ENCODE measurements at places on chromosomes 13 and 19.

- no peak for DNase-seq
These were observed 9.5 kb upstream of the MPV17L2 start for GRCh38 chr19:18183529-18183928.

GRCh38 chr13:36981156-36981743, 17.9 kb downstream of the ALG5 start:
- DNase-seq = no peak

- no peak for DNase-seq
These were observed 1.2 kb downstream of the INAFM1 start for GRCh38 chr19:47275791-47276461.

- DNase-seq = no peak
These were observed 1.5 kb upstream of the ASPDH start for GRCh38 chr19:50515168-50515561.

GRCh38 chr13:40814803-40815202, 25.4 kb downstream of the SLC25A15 start:
- no peak for DNase-seq

DNA sequence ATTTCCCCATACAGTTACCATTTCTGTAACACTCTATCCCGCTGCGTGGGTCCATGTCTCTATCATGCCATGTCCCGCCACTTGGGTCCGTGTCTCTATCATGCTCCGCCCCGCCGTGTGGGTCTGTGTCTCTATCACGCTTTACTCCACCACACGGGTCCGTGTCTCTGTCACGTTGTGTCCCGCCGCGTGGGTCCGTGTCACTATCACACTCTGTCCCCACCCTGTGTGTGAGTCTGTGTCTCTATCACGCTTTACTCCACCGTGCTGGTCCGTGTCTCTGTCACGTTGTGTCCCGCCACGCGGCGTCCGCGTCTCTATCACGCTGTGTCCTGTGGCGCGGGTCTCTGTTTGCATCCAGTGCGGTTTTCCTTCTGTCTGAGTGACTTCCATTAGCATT, 11.6 kb downstream of the ADPRHL1 start:
- DNase-seq = no peak

DNA sequence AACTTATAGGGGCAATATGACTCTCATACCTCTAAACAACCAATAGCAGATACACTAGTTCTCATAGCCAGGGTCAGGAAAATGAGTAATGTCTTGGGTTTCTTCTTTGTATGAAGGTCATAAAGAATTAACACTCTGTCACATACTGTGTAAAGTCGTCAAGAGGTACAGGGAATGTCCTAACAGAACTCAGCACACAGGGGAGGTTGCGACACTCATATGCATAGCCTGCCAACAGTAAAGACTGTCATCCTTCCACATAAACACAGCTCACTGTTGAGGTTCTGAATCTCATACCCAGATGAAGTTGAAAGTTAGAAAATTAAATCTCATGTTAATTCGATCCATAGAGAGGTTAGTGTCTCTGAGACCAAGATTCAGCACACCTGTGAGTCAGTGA, 34.2 kb upstream of the ZNF254 start:
- DNase-seq = no peak

- DNase-seq = no peak
These were observed 554.8 kb upstream of the GPC6 start for GRCh38 chr13:92671821-92672220.

DNA sequence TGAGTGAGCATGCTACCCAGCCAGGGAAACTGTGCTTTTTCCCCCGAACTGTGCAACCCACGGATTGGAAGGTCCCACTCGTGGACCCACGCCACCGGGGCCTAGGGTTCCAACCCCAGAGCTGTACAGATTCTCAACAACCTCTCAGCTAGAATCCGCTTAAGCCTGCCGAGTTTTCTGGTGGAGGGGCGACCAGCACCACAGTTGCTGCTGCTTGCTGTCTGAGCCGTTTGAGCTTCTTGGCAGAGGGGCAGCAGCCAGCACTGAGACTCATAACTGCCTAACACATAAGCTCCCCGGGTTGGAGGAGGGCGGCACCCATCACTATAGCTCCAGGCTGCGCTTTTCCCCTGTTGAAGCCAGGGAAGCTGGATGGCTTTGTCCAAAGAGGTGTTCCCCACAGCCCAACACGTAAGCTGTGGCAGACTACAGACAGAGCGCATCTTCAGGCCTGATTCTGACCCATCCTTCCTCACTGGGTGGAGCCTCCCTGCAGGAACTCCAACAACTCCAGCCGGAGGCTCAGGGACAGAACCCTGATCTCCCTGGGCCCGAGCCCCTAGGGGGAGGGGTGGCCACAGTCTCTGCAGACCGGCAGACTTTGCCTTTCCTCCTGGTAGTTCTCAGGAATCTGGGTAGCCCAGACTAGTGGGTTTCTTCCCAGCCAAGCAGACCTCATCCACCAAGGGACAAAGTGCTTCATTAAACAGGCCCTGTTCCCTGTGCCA, 871.6 kb downstream of the SLITRK6 start:
- no peak for DNase-seq

- DNase-seq = no peak
These were observed 108.2 kb upstream of the UQCRFS1 start for GRCh38 chr19:29321116-29321515.

DNA sequence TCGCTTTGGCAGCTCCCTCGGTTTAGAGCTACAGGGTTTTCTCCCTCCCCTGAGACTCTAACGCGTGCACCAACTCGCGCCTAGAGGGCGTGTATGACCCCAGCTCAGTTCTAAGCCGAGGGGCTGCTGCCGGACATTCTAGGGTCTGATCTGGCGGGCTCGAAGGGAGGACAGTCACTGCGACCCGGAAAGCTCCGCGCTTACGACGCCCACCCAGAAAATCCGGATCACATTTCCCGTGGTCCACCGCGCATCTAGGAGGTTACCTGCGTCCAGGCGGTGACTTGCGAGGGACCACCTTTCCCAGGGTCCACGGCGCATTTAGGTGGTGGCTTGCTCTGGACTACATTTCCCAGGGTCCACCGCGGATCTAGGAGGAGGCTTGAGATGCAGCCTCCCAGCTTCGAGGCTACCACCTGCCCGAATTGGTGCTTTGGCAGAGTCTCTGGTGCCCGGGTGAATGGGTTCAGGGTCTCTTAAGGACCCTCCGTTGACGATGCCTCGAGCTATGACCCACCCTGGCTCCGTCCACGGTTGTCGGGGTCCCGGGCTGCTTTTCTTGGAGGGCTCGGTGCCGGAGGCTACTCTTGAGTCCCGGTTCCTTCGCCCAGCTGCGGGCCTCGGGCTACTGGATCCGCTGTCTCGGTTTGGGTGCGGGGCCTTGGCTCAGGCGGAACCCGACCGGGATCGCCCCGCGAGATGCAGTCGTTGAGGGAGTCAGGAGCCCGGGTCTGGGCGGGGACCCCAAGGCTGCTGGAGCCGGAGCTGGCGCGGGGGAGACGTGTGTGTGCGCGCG, 30.5 kb downstream of the ZNF146 start:
- no peak for DNase-seq

DNA sequence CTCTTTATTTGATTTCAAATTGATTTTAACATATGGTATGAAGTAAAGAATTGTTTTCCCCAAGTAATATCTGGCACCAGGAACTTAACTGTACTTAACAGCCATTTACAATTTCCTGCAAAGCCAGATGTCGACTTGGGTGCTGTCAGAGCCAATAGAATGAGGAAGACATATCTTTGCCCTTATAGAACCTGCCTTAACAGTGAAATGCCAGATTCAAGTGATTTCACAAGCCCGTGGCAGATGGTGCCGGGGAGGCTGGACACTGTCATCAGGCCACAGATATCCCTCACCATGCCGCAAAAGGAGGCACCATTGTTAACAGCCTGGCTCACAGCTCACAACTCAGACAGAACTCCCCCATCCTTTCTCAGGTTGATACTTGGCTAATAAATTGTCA, 48.7 kb downstream of the ESD start:
- DNase-seq = no peak

DNA sequence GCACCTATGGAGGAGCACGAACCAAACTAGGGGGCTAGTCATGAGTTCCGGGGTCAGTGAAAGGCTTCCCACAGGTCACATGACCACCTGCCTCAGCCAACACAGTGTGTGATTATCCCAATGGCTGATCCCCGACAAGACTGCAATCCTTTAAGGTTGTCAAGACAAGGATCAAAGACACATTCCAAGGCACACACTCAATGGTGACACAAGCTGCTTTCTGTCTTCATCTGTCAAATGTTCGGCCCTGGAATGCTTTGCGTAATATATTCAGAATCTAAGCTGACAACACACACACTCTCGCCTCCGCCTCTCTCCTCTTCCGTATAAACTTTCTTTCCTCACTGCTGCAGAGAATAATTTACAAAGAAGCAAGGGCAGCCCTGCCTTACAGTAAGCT, 11.7 kb downstream of the RANBP3 start:
- no peak for DNase-seq

GRCh38 chr13:26476111-26476781, 81.2 kb upstream of the WASF3 start:
- DNase-seq = no peak

DNA sequence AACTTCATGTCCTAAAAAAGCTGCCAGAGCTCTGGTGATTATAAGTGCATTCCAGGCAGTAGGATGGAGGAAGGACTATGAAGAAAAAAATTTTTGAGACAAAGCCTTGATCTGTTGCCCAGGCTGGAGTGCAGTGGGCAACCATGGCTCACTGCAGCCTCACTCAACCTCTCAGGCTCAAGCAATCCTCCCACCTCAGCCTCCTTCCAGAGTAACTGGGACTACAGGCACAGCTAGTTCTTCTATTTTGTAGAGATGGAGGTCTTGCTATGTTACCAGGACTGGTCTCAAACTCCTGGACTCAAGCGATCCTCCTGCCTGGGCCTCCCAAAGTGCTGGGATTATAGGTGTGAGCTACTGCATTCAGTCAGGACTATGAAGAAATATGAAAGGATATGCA, 161.2 kb downstream of the IRS2 start:
- DNase-seq = no peak

GRCh38 chr13:27605099-27605498, 15.2 kb downstream of the LNX2 start:
- no peak for DNase-seq

DNA sequence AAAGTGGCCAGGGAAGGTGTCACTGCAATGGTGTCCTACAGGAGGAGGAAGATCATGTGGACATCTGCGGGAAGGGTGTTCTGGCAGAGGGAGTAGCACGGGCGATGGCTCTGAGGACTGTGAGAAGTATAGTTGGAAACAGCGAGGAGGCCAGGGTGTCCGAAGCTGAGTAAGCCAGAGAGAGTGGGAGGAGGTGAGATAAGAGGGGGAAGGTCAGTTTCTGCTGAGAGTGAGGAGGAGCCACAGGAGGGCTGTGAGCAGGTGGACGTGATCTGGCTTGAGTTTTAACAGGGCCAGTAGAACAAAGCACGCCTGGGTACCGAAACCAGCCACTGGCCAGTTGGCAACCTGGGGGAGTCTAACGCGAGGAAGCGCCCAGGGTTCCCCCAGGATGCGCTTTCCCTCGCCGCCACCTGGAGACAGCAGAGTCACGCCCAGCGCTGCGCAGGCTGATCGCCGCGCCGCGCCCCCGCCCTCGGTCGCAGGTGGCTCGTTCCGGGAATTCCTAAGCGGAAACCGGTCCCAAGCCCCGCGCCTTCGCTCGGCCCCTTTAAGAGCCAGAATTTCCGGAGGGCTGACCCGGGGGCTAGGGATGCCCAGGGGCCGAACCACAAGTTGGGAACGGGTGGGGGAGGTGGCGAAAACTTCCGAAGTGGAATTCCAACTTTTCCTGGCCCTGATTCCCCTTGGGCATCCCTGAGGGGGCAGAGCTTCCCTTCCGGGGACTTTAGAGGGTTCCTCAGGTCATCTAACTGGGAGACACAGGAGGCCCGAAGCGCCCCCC, 1.1 kb upstream of the LSR start:
- peak; percentile 88 for DNase-seq

DNA sequence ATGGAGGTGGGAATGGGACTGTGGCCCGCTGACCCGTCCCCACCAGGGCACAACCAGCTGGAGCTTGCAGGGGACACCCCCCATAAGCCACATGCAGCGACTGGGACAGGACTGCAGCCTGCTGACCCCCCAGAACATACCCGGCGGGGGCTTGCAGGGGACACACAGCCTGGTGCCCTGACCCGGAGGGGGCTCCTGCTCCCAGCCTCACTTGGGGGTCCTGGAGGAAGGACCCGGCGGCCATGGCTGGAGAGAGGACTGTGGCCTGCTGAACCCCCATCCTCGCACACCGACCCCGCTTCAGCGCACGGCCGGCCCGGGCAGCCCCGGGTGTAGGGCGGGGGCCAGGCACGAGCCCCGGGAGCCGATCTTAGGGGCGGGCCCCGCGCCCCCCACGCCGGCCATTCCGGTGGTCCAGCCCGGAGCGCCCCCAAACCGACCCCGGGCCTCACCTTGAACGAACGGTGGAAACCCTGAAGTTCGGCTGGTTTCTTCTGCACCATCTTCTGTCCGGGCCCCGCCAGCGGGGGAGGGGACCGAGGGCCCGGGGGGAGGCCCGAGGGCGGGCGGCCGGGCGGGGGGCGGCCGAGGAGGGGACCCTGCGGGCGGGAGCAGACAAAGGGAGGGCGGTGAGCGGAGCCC, 574 bp downstream of the MKNK2 start:
- no peak for DNase-seq

DNA sequence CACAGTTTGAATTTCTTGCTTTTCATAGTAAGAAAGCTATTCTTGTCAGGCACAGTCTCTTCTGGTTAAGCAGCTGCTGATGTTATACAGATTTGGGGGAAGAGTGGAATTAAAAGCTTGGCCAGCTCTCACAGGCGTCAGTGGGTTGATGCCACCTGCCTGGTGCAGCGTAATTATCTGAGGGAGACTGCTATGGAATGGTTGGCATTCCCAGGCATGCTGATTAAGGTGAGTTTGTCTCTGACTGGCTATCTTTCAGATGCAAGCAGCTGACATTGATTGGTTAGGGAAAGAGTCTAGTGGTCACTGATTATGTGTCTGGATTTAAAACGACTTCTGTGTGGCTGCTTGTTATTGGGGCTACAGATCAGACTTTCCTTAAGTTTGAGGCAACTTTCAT, 948.4 kb downstream of the UQCRFS1 start:
- DNase-seq = no peak

DNA sequence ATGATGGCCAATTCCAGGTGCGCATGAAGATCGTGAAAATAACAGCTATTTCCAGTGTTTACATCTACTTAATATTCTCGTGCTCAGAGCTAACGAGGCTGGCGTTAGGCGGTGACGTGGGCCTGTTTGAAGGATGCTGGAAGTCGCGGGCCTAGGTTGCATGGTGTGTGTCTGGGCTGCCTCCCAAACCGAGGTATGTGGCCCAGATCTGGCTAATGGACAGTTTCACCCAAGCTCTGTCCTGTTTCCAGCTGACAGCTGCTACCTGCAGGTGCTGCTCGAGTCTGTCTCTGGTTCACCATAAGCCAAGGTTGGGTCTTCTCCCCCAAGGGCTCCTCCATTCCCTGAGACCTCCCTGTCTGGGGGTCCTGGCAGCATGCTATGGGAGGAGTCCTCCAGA, 40.5 kb upstream of the KCTD15 start:
- DNase-seq = no peak

GRCh38 chr13:20703780-20704458, 420 bp downstream of the IL17D start:
- peak; percentile 88 for DNase-seq

GRCh38 chr19:55493052-55493644, 4.9 kb downstream of the SSC5D start:
- DNase-seq = no peak

GRCh38 chr13:23022704-23023103, 158.1 kb upstream of the SGCG start:
- DNase-seq = no peak

GRCh38 chr19:7554990-7555864, 19.7 kb downstream of the PNPLA6 start:
- DNase-seq = no peak

GRCh38 chr13:34028496-34029442, 210.8 kb downstream of the RFC3 start:
- no peak for DNase-seq
